NCI-H1417 treated with DMSO at 0.1 percent for 48 hours (cell line): ENCODE measurements at places on chromosomes 11 and 22.
A peak's percentile ranks its signal among the peaks of the same experiment; 100 is the strongest.

- DNase-seq, result no peak
Observed at GRCh38 chr11:124202951-124203350, 19.8 kb downstream of the OR10D3 start.

GRCh38 chr11:66251809-66252208 is 16.6 kb upstream of the RAB1B start:
- no peak for DNase-seq

GRCh38 chr11:3165152-3165705 is at the start of gene OSBPL5:
OSBPL5 (minus strand) TSS chr11:3165310; CDS start chr11:3129148, 36,162 bp downstream.
- no peak for DNase-seq

DNA sequence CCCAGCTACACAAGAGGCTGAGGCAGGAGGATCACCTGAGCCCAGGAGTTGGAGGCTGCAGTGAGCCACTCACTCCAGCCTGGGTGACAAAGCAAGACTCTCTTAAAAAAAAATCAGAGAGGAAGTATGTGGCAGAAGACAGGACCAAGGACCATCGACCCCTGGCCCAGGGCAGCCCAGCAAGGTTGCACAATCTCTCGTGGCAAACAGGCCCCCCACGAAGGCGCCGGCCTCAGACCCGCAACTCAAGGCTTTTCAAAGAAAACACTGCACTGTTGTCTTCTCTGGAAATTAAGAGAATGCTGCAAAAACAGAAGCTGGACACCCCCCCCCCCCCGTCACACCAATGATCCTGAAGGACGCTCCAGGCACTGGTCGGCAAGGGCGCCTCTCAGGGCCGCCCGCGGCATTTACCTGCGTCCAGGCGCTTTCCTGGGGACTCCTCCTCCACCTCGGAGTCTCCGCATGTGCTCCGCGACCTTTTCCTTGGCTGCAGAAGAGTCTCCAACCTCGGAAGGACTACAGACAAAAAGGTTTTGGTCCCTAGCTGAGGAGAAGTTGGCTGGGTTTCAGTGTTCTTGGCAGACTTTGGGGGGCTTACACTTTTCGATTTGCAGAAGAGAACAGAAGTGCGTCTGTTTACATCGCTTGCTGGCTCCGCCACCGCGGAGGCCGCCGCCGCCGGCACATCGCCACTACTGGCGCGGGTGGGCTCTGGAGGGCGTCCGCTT is 40.5 kb downstream of the BRD1 start:
- no peak for DNase-seq

DNA sequence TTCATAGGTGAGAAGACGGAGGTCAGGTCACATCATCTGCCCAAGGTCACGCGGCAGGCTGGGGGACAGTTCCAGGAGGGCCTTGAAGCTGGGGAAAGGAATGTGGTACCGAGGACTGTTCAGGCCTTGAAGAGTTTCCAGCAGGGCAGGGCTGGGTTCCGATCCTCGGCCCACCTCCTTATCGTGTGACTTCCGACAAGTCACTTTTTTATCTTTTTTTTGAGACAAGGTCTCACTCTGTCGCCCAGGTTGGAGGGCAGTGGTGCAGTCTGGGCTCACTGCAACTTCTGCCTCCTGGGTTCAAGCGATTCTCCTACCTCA is 623 bp downstream of the NDUFS8 start:
- no peak for DNase-seq

DNA sequence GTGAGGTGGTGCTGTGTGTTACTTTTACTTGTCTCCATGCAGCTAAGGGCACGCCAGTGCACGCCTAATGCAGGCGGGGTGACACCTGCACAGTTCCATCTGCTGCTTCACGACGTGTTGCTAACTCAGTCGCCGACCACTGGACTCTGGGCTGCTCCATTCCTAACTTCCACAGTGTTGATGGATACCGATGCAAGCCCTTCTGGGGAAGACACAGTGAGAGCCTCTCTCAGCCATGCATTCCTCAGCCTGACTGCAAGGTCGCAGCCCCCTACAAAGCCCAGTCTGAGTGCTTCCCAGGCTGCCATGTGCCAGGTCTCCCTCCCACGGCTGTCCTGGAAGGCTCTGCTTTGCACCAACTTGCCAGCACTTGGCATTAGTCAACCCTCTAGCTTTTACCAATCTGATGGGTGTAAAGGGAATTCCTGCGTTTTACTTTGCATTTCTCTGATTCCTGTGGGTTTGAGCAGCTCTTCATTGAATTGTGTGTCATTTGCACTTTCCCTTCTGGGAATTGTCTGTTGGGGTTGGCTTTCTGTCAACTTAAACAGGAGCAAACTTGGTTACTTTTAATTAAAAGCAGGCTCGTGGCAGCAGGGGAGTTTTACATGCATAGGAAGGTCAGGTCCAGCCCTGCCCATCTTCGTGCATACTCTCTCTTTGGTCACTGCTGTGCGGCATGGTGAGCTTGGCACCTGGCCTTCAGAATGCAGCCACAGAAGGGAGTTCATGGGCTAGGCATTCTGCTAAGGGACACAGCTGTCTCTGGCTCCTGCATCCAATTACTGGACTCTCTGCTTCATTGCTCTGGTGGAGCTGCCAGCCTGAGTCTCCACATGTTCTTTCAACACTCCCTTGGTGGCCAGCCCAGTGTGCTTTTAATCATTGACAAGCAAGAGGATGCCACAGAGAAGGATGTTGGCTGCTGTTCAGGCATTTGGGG is 34.6 kb upstream of the SHANK2 start:
- DNase-seq, result no peak

GRCh38 chr22:50396751-50397370 is 53.7 kb downstream of the PPP6R2 start:
- no peak for DNase-seq

GRCh38 chr11:130121445-130121978 is 38.1 kb upstream of the ST14 start:
- no peak for DNase-seq

GRCh38 chr11:64382047-64382446 is 23.1 kb downstream of the RPS6KA4 start:
- no peak for DNase-seq

DNA sequence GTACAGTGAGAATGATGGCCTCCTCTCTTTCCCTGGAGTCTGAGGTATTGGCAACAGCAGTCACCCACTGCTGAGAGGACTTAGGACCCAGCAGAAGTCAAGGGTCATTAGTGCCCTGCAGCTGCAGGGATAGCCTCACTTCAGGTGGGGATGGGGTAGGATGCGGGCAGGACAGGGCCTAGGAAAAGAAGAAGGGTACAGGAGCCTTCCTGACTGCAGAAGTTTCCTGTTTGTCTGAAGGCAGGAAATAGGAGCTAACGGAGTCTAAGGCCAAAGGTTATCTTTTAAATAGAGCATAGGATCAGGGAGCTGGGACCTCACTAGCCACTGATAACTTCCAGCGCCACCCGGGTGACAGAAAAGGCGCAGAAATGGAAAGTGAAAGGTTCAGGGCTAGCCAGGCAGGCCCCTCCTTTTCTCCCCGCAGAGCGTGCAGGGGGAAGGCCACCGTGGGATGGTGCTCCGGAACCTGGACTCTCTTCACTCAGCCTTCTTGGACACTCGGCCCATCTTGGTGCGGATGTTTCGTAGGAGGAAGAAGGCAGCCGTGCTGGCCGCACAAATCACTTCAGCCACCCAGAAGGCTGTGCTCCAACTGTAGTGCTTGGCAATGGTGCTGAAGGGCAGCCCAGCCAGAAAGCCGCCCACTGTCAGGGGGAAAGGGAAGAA is 6.0 kb downstream of the TRAPPC4 start:
- DNase-seq, result no peak

DNA sequence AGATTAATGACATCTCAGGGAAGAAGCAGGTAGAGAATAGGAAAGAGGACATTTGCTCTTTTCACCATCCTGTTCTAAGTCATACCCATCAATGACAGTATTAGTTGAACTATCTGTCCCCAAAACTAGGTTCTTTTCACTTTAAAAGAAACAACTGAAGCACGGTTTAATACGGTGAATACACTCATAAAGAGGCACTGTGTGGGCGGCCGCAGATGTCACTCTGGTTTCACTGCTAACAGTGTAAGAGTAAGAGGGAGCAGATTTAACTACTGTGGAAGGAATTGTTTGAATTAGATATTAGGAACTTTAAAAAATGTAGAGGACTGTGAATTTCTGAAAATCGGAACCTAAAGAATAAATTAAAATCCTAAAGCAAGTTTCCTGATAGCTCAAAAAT is 49.5 kb downstream of the VSIG10L2 start:
- no peak for DNase-seq

GRCh38 chr22:35155403-35156025 is 89.6 kb downstream of the ISX start:
- DNase-seq, result no peak

DNA sequence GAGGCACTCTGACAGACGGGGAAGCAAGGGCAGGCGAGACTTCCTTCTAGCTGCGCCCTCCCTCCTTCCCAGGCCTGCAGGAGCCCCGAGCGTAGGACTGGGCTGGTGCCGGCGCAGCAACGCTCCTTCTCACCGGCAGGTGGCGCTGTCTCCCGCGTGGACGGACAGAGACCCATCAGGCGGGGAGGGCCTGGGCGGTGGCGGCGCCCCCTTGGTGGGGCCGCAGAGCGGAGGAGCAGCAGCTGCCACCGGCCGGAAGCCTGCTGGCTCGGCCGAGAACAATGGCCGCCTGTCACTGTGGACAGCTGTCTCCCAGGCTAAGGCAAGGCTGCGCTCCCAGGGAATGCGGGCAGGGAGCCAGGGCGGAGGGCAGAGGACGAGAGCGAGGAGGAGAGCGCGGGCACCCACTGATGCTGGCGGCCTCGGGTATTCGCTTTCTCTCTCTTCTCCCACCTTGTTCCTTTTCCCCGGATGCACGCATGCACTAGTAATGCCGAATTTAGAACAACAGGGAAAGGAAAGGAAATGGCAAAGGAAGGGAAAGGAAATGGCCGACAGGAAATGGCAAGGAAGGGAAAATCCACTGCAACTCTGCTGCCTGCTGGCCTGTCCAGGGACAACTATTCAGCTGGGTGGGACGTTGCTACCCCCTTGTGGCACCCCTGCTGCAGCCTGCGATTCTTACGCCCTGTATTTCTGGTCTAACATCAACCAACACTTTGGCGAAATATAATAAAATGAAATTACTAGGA is 14.4 kb downstream of the PPM1F start:
- DNase-seq, result peak; percentile 44

- DNase-seq, result no peak
Observed at GRCh38 chr11:29293825-29294224, 723.0 kb downstream of the KCNA4 start.

DNA sequence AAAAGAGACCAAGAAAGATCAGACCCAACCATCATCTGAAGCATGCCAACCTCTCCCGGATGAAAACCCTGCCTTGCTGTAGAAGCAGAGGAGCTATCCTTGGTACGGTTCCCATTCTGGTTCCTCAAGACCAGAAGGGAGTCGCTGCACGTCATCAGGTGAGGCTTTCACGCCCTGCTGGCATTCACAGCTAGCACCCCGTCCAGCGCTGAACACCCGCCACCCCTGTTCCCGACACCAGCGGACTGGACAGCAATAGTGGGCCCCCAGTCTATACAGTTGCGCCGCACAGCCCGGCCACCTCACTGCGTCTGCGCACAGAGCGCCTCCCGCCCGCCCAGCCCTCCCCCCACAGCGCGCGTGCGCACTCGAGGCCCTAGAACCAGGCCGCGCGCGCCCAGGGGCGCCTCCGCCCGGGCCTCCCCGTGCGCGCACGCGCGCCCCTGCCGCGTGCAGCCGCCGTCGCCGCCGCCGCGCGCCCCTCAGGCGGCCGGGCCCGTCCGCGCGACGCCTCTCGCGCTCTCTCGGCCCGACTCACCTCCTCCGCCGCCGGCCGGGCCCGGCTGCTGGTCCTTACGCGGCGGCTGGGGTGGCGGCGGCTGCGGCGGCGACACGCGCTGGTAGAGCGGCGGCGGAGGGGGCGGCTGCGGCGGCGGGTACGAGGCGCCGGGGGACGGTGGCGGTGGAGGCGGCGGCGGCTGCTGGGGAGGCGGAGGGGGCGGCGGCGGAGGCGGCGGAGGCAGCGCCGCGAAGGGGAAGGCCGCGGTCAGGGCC is 706 bp downstream of the SF1 start:
- DNase-seq, result no peak

GRCh38 chr11:129980086-129980485 is 22.5 kb downstream of the PRDM10 start:
- DNase-seq, result no peak

DNA sequence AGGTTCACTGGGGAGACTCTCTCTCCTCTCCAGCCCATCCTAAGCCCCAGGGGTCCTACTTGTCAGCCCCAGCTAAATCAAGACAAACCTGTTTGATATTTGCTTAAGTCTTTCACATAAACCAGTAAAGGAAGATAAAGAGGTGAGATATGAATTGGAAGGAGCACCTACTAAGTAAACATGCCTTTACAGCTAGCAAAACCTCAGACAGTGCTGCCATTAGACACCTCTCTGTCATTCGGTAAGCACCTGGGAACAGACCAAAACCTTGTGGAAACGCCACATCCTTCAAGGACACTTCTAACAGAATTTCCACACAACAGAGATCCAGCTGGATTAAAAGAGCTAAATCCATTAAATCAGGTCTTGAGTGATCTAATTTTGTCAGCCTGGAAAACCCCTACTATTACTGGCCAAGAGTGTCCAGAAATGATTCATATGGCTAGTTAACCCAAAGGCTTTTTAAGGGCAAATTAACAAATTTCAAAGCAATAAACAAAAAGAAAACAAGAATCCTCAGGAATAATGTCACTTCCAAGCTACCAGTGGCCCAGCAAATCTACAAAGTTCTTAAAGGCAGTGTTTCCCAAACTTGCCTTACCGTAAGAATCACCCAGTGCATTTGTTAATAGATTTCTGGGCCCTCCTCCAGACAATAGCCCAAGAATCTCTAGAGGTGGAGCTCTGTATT is 2.4 kb downstream of the VPS37C start:
- DNase-seq, result no peak

DNA sequence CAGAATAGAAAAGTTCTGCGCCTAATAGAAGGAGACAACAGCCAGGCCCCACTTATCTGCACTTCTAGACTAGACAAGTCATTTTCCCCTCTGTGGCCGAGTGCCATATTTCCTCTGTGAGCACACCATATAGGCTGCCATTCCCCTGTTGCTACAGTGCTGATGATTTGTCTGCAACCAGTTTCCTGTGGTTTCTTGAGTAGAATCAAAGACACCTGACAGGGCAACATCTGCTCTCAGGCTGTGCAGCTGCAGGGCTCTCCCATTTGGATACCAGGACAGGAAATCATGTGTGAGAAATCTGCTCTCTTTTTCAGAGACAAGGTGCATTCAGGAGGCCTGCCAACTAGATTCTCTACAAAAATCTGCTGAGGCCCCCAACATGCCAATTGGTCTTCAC is 879.3 kb downstream of the DLG2 start:
- DNase-seq, result no peak

- DNase-seq, result no peak
Observed at GRCh38 chr11:112858289-112859023, 102.8 kb upstream of the NCAM1 start.

- DNase-seq, result no peak
Observed at GRCh38 chr11:3156282-3156660, 8.8 kb downstream of the OSBPL5 start.

- no peak for DNase-seq
Observed at GRCh38 chr11:104329078-104329665, 165.2 kb upstream of the PDGFD start.

GRCh38 chr11:117572671-117573070 is 224.3 kb downstream of the DSCAML1 start:
- no peak for DNase-seq
